Stimulated activated CD8-positive, alpha-beta memory T cell treated with anti-CD3 and anti-CD28 coated beads, Interleukin-7, amount 100 ng/mL, for 1 hour (primary cell): ENCODE measurements at places on chromosomes 5 and 9.
A peak's percentile ranks its signal among the peaks of the same experiment; 100 is the strongest.

DNA sequence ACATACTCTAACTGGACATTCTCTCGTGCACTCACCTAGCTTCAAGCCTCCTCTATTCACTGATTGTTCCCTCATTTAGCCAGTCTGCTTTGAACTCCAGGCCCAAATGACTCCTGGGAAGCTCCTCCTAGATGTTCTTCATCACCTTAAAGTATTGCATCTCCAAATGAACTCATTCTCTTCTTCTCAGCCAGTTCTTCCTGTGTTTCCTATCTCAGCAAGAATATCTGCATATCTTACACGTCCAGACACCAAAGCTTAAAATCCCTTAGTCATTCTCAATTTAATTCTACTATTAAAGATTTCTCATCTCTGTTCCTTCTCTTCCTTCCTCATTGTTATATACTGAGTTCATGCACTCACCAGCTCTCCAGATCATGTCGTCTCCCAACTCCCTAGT, 118.6 kb upstream of the DAB2 start:
- no peak for DNase-seq

GRCh38 chr5:142969624-142970439, 199.7 kb downstream of the ARHGAP26 start:
- DNase-seq = no peak

DNA sequence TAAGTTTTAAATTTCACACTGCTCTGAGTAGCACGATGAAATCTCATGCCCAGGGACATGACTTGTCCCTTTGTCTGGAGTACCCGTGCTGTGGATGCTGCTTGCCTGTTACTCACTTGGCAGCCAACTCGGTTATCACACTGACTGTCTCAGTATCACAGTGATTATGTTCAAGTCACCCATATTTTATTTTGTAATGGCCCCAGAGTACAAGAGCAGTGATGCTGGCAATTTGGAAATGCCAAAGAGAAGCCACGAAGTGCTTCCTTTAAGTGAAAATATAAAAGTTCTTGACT, 22.8 kb upstream of the SCGB3A2 start:
- DNase-seq = no peak

- no peak for DNase-seq
Measured at GRCh38 chr5:126811515-126812198, 34.7 kb downstream of the LMNB1 start.

DNA sequence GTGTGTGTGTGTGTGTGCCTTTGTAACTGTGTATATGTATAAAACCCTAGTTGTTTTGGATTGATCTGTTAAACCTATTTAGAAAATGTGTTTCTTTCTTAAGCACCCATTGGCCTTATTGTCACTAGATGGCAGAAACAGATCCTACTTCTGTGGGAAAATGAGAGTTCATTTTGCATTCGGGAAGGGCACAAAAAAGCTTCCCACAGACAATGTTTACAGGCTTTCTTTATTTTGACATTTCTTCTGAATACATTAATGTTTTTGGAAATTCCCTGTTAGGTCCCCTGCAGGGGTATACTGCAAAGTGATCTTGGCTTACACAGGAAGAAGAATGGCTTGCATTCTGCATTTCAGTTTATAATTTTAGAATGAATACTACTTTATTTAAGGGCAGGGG, 481.8 kb upstream of the ARRDC3 start:
- DNase-seq = no peak

- no peak for DNase-seq
Measured at GRCh38 chr9:31608416-31608815, 776.0 kb upstream of the ACO1 start.

- peak; percentile 84 for DNase-seq
Measured at GRCh38 chr9:128786681-128787601, at the start of gene TBC1D13. Gene TBC1D13 (plus strand): TSS chr9:128787253. CDS start chr9:128787354, 101 bp downstream.

GRCh38 chr5:38697013-38697412, 140.6 kb upstream of the LIFR start:
- no peak for DNase-seq

- no peak for DNase-seq
Measured at GRCh38 chr9:128096616-128097536, 28.8 kb downstream of the SLC25A25 start.

GRCh38 chr9:136543830-136544547, 1.9 kb downstream of the NOTCH1 start:
- DNase-seq = no peak

- DNase-seq = peak; percentile 34
Measured at GRCh38 chr5:127072861-127073846, at the start of gene C5orf63. Gene C5orf63 (minus strand): TSS chr5:127073502. CDS start chr5:127058995, 14,507 bp downstream.

- no peak for DNase-seq
Measured at GRCh38 chr5:137119321-137119720, 379.8 kb downstream of the SPOCK1 start.

DNA sequence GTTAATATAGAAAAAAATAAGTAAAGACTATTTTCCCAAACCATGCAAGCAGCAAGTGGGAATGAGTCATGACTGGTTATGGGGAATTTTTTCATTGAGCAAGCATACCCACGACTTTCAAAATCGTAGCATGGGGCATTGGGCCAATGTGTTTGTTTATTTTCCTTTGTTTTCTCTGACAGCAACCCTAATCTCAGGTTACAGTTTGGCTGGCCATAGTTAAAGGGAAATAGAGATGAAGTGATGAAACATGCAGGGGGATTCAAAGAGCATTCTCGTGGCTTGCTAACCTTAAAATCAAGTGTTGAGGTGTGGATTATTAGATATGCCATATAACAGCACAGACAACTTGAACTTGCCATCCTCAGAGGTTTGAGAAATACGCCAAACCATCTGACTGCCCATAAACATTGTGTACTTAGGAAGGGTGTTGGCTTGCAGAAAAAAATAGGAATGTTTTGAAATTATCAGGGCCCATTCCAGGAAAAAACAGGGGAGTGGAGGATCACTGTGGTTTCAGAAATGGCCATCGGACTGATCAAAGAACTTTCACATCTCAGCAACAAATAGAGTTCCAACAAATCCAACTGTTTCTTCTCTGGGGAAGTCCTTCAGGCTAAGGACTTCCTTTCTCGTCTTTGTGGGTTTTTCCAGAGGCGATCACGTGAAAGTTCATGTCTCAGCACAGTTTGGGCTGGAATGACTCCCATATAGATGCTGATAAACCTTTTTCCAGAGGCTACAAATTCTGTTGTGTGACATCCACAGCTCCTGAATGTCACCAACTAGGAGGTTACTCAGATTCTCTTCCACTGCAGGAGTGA, 259.1 kb downstream of the SYK start:
- no peak for DNase-seq

DNA sequence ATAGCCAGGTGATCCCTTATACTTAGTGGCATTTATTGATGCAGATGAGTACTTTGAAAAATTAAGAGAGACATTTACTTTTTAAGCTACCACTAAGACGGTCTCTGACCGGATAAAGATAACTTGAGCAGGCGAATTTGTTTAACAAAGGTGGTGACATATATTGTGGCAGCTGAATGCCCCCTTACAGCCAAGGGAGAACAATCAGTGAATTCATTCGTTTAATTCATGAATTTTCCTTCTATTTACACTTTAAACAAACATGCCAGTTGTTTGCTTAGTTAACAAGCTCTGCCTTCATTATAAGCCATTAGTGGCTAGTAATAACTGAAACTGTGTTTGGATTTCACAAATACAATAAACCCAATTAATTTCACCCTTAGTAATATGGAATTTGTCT, 187.1 kb downstream of the AOPEP start:
- no peak for DNase-seq

- DNase-seq = peak; percentile 86
Measured at GRCh38 chr5:81301271-81302015, at the start of gene ZCCHC9. Gene ZCCHC9 (plus strand): TSS chr5:81301587. CDS start chr5:81304758, 3,171 bp downstream.

DNA sequence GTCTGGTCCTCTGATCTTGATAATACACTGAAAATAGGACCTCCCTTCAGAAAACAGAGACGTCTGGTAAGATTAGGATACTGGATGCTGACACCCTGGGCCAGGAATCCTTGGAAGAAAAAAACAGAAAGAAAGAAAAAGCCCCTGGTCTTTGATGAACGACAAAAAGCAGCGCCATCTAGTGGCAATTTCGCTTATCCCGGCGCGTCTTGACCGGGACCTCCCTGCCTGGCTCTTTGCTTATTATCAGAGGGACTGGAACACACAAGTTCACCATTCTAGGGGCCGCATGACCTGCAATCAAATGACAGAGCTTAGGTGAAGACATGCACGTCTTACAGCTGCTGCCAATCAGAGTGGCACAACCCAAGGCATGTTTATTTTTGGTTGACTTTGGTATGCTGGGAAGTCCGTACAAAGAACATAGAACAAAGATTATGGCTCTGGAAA, 114.9 kb upstream of the NFIB start:
- DNase-seq = no peak

- DNase-seq = no peak
Measured at GRCh38 chr5:32231241-32231640, 57.1 kb upstream of the GOLPH3 start.

- DNase-seq = no peak
Measured at GRCh38 chr5:175883506-175883905, 12.1 kb downstream of the CPLX2 start.

DNA sequence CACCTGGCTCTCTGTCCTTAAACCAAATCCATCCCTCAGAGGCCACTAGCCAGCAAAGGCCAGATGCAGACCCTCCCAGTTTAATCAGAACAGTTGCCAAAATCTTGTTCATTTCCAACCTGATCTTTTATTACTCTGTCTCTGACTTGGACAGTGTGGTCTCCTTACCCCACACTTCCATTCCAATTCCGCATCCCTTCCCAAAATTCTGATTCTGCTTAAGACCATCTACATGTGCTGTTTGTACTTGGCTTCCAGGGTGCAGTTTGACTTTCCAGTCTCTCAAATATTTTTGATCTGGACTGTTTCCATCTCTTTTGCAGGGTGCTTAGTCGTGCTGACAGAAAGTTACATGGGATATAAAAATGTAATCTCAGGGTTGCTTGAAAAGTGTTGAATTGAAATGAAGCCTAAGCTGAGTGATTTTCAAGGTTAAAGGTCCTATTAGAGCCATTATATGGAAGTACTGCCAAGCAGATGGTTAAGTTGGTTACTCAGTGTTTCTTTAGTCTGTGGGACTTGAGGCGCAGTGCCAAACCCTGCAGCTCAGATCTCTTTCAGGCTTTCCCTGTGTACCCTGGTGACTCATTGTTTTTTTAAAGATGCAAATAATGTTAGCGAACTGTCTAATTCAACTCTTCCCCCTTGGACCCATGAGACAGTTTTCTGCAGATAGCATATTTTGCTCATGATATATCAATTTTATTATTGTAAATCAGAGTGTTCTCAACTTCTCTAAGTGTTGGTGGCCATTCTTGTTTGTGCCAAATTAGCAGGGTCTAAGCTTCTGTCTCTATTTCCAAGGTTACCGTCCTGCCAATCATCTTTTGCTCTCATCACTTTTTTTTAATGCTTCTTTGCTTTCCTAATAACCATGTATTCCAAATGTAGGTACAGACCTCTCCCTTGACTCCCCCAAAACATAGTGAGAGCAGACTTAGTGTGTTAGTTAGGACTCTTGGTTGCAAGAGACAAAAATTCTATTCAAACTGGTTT, 18.2 kb upstream of the DCP2 start:
- DNase-seq = no peak

- DNase-seq = no peak
Measured at GRCh38 chr9:119195521-119195920, 173.7 kb downstream of the BRINP1 start.

DNA sequence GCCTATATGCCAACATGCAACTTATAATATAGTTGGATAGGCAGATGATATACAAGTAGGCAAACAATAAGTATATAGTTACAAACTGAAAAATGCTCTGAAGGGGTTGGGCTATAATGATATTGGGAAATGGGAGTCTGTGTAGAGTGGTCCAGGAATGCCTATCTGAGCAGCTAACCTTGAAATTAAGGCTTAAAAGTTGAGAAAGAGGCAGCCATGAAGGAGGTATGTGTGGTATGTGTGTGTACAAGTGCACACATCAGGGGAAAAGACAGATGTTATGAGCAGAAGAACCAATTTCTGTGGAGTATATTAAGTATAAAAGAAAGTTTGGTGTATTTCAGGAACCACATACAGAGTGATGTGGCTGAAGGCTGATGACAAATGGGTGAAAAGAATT, 154.9 kb upstream of the PAPPA start:
- no peak for DNase-seq

GRCh38 chr9:99822109-99822805, 572 bp downstream of the NR4A3 start:
- DNase-seq = no peak

DNA sequence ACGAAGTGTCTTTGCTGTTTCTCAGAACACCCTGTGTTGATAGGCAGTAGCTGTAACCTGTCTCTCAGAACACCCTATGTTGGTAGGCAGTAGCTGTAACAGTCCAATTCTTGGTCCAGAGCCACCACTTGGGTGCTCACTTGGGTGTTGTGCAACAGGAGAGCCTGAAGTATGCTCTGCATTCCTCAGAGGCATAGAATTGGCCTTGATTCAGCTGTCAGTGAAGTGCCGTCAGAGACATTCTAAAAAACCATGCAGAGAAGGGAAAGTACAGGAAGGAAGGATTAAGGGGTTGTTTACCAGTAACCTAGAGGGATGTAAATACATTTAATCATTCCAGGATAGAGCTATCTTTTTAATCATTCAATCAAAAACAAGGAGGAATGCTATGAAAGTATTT, 231.2 kb downstream of the ARRDC3 start:
- no peak for DNase-seq

GRCh38 chr5:173924899-173925298, 36.8 kb downstream of the CPEB4 start:
- no peak for DNase-seq

- DNase-seq = no peak
Measured at GRCh38 chr5:98872674-98873073, 56.1 kb downstream of the CHD1 start.

DNA sequence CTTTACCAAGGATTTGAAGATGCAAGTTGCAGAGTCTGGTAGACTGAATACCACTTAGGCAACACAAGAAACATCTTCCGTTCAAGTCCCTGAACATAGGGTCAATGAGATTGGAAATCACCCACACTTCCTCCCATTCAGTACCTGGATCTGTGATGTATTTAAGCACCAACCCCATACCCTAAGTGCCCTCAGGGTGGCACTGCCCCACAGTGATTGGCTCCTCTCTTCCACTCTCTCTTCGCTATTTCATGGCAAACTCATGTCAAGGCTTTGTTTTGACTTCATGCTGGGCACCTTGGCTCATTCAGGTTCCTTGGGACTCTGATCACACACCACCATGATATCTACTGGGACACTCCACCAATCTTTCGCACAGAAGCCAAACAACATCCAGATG, 53.7 kb downstream of the GGTA1 start:
- no peak for DNase-seq

DNA sequence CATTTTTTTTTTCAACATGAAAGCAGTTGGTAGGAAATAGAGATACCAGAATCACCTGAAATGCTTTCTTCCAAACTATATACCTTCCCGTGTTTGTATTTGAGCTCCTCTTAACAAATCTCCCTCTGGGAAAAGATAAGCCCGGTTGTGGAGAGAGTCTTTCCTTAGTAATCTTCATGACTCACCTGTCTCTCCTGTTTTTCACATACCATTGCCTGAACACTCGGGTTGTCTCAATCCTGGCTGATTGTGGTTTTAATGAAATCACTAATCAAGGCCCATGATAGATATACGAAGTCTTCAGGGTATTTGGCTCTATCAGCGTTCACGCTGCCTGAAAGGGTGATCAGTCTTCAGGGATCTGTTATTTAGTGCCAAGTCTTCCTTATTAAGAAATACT, 136.7 kb downstream of the MAN2A1 start:
- DNase-seq = no peak

GRCh38 chr5:27312291-27312893, 274.0 kb upstream of the CDH9 start:
- no peak for DNase-seq
